Fibroblast of villous mesenchyme (primary cell): ENCODE measurements at places on chromosomes 3 and 15. TPM values are rescaled to one million over a fixed set of nuclear protein-coding genes. Genes with fewer than 3 reads are reported as not detected.

DNA sequence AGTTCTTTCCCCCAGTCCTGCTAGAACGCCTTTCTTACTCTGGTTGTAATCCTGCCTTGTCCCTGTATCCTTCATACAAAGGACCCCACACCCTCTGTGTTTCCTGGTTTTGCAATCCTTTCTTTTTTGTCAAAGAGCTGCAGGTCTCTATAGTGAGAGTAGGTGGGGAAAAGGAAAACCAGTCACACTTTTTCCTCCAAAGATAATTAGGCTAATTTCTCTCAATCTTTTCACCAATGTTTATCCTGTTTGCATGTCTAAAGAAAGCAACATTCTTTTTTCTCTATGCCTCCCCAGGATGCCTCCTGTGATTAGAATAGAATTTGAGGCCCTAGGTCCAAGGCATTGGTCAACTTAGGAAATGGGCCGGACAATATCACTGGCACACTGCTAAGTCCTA, 25.4 kb downstream of the SEMA6D start:
- no peak for DNase-seq

DNA sequence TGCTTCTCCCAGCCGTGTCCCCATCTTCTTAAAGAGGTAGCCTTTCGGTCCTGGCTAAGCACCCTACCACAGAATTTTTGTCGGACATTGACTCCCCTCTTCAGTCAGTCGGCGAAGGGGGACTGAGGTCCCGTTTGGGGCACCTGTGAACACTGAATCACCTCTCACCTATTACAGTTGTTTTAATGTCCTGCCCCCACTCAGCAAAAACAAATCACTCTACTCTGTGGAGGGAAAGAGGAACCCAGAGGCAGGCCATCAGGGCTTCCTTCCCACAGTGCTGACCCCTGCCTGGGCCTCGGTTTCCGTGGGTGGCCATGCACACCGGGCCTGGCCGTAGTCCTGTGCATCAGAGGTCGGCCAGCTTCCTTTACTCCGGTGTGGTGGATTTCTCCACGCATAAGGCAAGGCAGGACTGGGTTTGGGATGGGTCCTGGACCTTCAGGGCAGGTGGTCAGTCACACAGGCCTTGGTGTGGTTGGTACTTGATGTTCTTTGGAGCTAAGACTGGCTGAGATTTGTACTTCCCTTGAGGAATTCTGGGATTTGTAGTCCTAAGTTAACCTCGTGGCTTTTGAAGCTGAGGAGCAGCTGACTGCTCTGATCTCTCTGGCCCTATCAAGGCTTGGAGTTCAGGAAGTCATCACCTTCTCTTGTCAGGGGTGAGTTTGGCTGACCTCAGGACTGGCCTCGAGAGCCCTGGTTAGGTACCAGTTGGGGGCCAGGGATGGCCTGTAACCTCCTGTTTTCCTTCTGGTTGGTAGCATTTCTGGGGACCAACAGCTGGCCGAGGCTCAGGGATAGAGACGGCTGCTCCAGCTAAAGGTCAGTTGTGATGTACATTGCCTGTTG, 627 bp upstream of the FAM131A start:
- peak; percentile 63 for DNase-seq

- no peak for DNase-seq
These were observed 107.0 kb upstream of the SPRED1 start for GRCh38 chr15:38145651-38146111.

DNA sequence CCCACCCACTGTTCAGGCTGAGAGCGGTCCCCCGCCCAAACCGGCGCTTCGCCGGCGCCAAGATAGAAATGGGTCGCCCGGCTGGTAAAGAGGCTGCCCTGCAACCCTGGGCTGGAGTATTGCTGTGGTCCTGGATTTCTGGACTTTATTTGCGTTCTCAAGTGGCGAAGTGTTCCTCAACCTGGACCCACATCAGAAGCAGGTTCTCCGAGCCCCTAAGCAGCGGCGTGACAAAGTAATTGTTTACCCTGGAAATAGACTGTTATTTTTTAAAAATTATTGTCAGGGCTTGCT, 481 bp upstream of the DYNC1LI1 start:
- no peak for DNase-seq

GRCh38 chr3:180142041-180142440, 105.3 kb upstream of the PEX5L start:
- no peak for DNase-seq

DNA sequence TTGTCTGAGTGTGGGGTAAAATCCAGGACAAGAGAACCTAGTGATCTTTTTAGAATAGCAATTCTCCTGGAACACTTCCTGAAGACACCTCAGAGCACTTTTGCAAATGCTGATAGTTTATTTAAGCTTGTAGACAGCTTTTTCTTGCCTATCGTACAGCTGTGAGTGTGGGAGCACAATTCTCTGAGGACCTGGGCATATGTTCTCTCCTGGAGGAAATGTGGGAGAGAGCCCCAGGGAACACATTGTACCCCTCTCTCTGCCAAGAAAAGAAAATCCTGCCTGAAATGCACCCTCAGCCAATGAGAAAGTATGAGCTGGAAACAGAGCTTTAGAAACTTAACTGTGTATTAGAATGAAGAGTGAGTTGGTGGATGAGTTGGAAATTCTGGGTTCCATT, 308.3 kb upstream of the SEMA6D start:
- DNase-seq, result no peak

DNA sequence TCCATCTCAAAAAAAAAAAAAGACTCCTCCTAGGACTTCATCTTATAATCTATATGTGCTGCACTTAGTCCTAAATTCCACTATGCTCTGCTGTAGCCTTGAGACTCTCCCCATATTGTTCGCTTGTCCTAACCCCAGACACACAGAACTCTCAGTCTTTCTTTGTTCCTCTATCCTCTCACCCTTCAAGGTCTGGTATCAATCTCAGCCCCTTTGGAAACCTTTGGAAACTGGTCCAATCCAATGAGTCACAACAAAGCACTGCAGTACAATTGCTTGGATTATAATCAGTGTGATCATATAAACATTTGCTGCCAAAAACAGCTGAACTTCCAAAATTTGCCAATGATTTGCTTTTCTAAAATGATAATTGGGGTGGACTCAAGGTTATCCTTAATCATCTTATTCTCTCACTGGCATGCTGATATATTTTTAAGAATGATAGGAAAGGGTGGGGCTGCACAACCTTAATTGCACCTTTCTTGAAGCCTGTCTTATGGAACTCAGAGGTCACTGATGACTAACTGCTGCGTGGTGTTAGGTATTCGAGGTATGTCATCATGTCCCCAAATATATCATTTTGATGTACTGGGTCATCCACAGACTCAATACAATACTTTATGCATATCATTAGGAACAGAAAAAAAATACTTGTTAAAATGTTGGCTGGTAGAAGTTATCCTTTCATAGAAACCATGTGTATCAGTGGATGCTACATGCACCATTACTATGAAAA, 756.7 kb downstream of the NR2F2 start:
- peak; percentile 1 for DNase-seq

- no peak for DNase-seq
These were observed 41.5 kb downstream of the SPRED1 start for GRCh38 chr15:38294126-38294525.

GRCh38 chr15:46946953-46947352, 770.4 kb upstream of the SEMA6D start:
- DNase-seq, result no peak

DNA sequence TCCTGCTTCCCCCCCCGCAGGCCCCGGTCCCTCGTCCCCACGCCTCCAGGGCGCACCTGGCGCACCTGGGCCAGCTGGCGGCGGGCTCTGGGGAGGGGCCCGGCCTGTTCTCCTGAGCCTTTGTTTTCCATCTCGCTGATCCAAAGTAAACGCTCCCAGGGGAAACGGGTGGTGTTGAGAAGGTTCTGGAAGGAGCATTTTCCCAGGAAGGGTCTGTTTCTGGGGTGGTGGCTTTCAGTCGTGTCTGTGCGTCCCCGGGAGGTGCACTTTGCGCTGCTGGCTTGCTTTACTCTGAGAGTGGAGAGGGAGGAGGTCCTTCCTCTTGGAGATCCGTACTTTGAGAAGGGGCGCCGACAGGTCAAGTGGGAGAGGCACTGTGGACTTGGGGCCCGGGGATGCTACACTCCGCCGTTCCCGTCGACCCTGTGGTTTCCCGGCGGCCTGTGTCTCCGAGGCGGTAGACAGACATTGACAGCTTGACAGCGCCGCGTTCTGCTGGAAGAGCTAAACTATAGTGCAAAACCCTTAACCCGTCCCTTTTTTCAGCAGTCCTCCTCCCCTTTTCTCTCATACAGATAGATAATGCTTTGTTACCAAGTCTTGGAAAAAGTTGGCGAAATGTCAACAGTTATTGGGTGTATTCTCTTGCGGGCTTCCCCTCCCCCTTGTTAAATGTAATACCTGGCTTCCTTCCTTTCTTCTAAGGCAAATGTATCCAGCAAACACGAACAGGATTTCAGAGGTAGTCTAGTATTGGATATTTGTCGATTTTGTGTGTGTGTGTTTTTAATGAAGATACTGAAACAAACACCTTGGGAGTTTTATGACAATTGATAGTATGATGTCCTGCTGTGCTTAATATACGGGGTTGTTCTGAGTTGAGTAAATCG, 6.5 kb downstream of the TPM1 start:
- DNase-seq, result peak; percentile 58

DNA sequence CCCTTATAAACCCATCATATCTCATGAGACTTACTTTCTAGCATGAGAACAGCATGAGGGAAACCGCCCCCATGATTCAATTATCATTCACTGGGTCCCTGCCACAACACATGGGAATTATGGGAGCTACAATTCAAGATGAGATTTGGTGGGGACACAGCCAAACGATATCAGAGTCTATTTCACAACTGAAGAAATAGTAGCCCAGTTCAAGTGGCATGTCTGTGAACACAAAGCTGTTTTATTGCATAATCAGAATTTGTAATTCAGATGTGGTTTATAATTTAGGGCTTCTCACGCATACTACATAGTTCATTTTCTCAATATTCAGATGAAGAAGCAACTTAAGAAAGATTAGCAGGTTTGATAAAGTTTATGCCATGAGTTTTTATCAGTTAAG, 1188.0 kb upstream of the ALCAM start:
- no peak for DNase-seq

DNA sequence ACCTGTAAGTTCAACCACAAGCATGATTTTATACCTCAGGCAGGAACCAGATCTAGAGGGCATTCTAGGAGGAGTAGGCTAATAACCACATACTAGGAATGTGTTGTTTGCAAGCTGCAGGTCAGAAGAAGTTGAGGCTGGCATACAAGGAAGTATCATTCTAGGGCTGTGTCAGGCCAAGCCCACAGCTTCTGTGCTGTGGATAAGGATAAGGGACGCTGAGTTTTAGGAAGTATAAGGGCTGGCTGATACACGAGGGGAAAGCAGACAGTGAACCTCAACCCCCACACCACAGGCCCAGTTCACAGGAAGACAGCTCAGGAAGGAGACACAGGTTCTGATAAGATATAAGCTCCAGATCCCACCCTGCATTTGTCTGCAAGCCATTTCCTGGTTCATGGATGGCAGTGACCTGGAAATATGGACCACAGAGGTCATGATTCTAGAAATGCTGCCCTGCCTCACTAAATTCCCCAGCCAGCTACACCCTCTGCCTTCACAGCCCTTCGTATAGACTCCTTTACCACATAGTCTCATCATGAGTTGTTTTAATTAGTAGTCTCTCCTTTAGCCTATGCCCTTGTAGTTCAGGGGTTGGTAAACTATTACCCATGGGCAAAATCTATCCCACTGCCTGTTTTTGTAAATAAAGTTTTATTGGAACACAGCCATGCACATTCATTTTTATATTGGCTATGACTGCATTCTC, 260.7 kb downstream of the OPA1 start:
- no peak for DNase-seq

DNA sequence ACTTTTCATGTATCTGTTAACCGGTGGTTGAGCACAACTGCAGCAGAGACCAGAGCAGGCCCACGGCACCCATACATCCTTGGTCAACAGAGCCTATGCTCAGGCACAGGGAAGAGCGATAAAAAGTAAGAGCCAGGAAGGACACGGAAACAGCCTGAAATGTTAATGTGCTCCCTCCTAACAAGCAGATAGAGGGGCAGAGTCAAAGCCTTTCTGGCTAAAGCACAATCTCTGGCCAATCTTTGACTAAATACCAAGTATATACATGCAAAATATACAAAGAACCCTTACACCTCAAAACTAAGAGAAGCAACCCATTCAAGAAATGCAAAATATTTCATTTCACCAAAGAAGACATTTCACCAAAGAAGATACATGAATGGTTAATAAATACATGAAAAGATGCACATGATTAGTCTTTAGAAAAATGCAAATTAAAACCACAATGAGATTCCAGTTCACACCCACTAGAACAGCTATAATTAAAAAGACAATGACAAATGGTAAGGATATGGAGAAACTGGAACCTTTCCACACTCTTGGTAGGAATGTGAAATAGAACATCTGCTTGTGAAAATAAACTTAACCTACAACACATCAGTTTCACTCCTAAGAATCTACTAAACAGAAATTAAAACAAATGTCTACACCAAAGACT, 88.0 kb downstream of the OSBPL10 start:
- peak; percentile 70 for DNase-seq

DNA sequence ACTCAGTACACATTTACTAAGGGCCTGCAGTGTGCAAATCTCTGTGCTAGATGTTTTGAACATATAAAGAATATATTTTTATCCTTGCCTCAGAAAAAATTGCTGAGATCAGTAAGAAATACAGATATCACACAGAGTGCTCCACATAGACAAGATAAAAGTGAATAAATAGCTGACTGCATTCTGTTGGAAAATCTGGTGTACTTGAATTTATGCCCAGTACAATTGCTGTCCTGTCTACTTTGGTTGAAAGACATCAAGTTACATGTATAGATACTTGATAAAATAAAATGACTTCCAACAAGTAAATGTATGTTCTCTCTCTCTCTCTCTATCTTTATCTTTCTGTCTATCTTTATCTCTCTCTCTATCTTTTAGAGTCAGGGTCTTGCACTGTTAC, 381.2 kb upstream of the CBLB start:
- no peak for DNase-seq

- DNase-seq, result peak; percentile 49
These were observed 63.5 kb downstream of the OTOL1 start for GRCh38 chr3:161560008-161560637.

GRCh38 chr3:13792512-13793371, 87.1 kb downstream of the WNT7A start:
- DNase-seq, result no peak

The NGLY1 gene
- total RNA-seq, result 20.9 and 36.3 TPM in 2 replicates

The CPLX3 gene
- total RNA-seq, result not detected in 2 replicates

The CCDC39 gene
- under 0.01 TPM in 1 of 2 replicates, not detected in the other for total RNA-seq

The NAA80 gene
- total RNA-seq, result 5.8 and 6.5 TPM in 2 replicates

The TERC gene
- 168 and 175 TPM in 2 replicates for total RNA-seq

The CCR8 gene
- not detected in 2 replicates for total RNA-seq

The HDAC11 gene
- 7.1 and 9.5 TPM in 2 replicates for total RNA-seq

The ZNF620 gene
- total RNA-seq, result 0.86 and 0.97 TPM in 2 replicates
